ENCODE measurements at places on chromosomes 7 and 10.

- DNase-seq: no peak
These were observed 70.3 kb upstream of the NANOS1 start for GRCh38 chr10:118958984-118959925.

GRCh38 chr10:115278294-115278693 lies 185.1 kb downstream of the ATRNL1 start:
- no peak for DNase-seq

DNA sequence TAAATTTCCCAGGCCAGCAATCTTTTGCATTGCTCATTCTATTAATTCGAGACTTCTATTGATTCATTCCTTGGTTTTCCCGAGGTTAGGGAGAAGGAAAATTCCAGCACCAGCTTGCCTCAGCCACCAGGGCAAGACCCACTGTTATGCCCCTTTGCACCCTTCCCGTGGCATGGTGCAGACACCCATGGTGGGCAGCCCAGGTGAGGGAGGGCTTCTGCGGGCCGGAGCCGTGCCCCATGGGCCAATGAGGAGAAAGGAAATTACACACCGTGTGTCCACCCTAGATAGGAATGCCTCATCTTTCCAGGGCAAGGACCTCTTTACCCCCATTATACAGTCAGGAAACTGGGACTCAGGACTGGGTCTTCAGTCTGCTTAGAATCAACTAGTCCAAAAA lies 4.5 kb upstream of the GRID1 start:
- no peak for DNase-seq

- no peak for DNase-seq
These were observed 57.3 kb downstream of the FAM53B start for GRCh38 chr10:124686707-124687376.

- DNase-seq: no peak
These were observed 29.2 kb downstream of the FAM3C start for GRCh38 chr7:121366852-121367431.

GRCh38 chr7:74483402-74484336 lies 30.0 kb downstream of the GTF2IRD1 start:
- no peak for DNase-seq

Measured in activated gamma-delta T cell (primary cell).